Stimulated activated naive CD4-positive, alpha-beta T cell treated with Interleukin-2 at 50 U/mL for 16 hours (primary cell): ENCODE measurements at places on chromosomes 4 and X.

DNA sequence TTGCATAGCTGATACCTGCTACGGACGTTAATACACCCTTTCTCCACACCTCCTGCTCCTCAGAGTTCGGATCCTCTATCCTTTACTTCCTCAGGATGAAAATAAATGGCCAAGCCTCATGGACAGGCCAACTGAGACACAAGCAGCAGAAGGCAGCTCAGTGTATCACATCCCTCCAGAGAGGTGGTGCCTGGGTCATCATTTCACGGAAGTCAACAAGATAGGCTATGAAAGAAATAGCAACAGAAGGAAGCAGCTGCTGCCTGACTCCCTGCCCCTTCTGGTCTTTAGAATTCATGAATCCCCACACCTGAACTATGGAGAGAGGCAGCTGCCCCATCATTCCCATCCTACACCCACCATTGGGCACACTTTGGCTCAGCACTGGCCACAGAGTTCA, 267.1 kb upstream of the ETNPPL start:
- no peak for DNase-seq

DNA sequence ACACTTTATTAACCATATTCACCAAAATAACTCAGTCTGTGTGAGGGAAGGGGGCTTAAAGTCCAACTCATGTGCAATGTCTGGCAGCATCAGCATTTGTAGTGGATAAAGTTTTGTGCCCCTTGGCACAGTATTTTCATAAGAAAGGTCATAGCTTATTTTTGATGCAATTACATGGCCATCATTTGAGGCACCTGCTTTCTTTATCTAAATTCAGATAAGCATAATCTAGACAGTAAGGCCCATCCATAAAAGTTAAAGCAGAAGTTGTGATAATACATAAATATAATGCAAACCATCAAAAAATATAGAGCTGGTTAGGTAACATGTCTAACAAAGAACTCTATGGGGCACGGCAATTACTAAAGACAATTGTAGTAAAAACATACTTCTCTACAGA, 763.7 kb downstream of the DMD start:
- no peak for DNase-seq

DNA sequence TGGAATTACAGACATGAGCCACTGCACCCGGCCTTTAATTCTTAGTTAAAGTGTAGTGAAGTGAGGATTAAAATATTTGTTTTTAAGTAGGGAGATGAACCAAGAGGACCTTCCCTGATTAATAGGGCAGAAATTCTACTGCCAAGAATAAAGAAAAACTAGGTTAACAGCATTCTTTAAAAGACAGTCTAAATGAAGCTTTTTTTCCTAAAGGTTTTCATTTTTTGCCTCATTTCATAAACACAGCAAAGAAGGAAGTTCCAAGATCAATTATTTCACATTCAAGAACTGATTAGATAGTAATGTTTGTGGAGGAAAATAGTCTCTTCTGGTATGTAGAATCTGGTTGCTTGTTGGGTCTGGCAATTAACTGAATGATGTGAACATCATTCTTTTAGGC, 112.1 kb upstream of the ARSJ start:
- DNase-seq: no peak

DNA sequence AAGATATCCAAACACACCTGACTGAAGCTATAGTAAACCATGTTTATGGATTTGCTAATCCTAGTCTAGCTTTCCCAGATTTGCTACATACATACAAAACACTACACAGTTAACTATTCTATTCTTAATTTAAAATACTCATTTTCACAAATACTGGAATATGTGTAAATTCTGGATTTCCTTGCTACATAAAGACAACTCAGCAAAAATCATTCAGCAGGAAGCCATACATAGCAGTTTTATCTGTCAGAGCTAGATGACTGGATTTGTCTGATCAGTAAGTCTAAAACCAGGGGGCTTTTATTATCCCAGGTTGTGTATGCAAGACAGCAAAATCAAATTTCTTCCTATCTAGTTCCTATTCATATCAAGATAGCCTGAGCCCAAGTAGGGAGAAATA, 98.1 kb downstream of the CNOT6L start:
- no peak for DNase-seq

DNA sequence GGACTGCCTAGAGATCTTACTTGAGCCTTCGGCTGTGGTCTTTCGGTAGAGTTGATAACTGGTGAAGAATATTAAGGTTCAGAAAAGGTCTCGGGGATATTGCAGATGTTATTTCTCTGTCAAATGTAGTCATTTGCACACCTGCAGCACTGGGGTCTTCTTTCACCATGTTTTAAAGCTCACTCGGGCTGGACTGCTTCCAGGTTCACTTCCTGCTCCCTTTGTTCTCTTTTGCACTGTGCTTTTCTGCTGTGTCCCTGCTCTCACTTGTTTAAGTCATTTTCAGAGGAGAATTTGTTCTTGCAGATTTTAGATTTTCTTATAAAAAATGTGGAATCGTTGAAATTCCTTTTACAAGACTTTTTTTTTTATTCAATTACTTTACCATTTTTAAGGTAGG, 68.5 kb downstream of the BMPR1B start:
- DNase-seq: no peak

DNA sequence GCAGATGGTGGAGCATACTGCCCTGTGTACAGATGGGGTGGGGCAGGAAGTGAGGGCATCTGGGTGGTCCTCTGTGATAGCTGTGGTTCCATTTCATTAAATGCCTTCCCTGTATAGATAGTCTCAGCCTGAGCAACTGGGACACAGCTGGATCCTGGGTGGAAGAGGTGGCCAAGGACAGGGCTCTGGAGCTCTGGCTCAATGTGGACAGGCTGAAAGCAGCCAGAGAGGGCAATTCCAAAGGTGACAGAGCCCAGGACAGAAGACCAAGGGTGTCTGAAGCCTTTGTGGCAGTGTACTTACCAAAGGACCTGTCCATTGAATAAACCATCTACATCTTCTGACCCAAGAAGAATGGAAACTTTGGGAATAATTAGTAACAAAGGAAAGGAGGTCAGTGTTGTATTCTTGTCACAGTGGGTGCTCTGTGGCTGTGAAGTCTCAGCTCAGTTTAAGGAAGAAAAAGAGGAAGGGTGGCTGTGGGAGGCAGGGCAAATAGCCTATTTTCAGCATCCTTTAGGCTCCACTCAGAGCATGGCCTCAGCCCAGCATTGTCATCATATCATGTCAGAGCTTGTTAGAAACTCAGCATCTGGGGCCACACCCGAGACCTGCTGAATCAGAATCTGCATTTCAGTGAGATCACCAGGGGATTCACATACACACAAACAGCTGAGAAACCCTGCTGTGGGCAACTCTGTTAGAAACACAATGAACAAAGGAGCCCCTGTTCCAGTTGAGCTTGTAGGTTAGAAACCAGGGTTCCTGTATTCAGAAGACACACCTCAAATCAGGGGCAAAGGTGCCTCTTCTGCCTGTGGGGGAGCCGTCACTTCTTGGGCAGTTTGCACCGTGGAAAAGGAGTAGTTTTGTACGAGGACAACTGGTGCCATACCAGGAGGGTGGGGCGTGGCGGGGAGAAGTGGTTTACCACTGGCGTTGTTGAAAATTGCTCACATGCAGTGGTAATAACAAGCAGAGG, 168.6 kb downstream of the PTTG2 start:
- DNase-seq: peak; percentile 82

- DNase-seq: peak; percentile 2
Observed at GRCh38 chr4:26288355-26288909, 32.4 kb upstream of the RBPJ start.

DNA sequence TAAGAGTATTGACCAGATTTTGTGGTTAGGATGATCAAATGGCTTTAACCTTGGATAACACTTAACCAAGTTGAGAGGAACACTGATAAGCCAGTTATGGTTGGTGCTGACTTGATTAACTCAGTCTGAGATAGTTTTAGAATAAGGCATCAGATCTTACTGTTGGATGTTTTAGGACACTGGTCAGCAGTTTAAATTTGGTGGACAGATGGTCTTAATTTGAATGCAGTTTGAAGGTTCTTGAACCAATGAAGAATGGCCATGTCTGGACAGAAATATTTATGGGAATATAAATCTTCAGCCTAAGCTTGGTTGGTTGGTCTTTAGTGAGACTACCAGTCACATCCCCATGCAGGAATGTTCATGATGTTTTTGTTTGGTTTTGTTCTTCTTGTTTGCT, 2.6 kb upstream of the GIMD1 start:
- no peak for DNase-seq

- no peak for DNase-seq
Observed at GRCh38 chr4:169207436-169208089, 63.2 kb downstream of the SH3RF1 start.

- no peak for DNase-seq
Observed at GRCh38 chrX:24023972-24024669, 2.9 kb downstream of the KLHL15 start.

GRCh38 chr4:146247356-146247755, 33.0 kb downstream of the REELD1 start:
- no peak for DNase-seq

- DNase-seq: peak; percentile 7
Observed at GRCh38 chr4:99405433-99406115, 29.6 kb downstream of the ADH7 start.

- no peak for DNase-seq
Observed at GRCh38 chr4:153652051-153652784, 31.9 kb upstream of the TLR2 start.

DNA sequence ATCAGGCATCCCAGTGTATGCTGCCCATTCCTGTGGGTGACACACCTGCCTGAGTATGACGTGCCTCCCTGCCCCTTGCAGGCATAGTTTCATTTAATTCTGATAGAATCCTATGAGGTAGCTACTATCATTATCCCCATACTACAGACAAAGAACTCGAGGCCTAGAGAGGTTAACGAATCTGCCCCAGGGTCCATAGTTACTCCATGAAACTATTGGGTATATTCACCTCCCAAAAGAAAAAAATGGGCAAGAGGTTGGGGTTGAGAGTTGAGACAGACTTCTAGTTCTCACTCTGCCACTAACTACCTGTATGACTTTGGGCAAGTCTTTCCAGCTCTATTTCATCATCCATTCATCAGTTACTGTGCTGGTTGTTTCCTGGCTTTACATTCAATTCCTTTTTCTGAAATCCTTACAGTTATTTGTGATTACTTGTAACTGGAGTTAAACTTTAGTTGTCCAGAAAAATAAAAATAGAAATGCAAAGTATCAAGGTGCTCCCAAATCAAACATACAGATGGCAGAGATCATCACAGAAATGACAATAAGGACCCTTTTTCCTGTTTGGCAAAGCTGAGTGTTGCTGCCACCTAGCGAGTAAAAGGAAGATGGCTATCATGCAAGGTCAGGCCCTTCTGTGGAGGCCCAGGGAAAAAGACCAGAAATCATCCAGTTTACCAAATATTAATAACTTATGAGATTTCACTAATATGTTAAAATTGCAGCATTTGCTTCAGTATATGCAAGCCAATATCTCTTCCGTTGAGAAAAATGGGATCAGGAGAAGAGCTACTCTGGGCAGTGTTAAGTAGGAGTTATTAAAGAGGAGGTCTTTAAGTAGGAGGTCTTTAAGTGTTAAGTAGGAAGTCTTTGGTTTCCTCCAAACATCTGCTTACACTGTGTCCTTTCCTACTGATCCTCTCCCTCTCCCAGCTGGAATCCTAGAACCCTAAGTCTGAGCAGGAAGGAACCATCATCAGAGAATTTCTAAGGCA, 17.1 kb upstream of the MAP7D3 start:
- DNase-seq: peak; percentile 4

DNA sequence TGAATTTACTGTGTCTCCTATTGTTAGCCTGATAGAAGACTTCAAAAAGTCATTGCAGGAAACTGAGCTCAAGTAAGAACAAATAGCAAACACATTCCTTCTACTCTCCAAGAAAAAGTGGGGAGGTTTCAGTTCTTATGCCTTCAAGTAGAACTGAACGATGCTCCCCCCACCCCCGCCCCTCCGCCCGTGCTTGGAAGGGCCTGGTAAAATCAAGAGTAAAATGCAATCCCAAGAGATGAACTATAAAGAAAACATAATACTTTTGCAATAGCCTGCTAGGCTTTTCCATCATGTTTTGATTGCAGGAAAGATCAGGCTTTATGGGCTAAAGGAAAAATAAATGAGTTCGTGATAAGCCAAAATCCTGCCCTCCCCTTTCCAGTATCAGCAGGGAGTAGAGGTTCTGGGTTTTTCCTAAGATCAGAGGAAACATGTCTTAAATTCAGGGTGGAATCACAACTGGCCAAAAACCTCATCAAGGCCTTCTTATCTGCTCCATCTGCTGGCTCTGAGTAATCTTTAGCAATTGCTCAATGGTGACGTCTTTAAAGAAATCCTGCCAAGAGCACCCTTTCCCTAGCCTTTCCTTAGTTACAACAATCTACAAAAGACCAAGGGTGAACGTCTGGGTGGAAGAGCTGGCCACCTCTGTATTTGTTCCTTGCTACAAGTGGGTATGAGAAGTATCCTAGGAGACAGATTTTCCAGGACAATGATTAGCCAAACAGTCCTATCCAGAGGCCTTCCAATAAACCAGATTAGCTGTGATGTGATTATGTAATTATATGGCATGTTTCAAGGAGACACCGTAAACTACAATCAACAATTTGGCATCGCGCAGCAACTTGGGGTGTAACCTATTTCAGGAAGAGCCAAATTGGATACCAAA, 66.3 kb upstream of the FAM9C start:
- DNase-seq: no peak

- DNase-seq: no peak
Observed at GRCh38 chrX:9088896-9089295, 55.0 kb upstream of the FAM9B start.

DNA sequence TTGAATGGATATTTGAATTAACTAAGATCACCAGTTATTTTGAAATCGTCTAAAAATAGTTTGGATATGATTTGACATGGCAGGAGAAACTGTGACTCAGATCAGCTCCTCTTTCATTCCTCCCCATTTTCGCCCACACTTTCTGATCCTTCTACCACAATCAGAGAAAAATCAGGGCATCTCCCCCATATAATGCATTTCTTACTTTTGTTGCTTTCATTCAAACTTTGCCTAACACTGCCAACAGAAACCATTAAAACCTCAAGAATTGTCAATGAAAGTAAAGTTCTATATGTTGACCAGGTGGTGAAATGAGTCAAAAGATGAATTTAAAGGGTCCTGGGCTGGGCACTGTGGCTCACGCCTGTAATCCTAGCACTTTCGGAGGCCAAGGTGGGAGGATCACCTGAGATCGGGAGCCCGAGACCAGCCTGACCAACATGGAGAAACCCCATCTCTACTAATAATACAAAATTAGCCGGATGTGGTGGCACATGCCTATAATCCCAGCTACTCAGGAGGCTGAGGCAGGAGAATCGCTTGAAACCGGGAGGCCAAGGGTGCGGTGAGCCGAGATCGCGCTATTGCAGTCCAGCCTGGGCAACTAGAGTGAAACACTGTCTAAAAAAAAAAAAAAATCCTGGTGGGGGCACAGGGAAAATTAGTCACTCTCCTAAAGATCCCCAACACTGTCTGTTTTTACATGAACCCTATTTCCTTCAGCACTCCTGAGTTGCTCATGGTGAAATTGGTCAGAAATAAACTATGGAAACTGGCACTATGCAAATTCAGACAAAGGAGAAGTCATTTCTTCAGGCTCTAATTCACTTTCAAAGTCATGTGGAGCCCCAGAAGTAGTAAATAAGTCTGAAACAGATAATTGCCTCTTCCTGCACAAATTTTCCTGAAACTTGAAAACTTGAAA, 122.8 kb upstream of the NOCT start:
- no peak for DNase-seq

GRCh38 chr4:16027626-16028025, 56.2 kb downstream of the PROM1 start:
- no peak for DNase-seq

GRCh38 chr4:38752941-38753806, 29.6 kb downstream of the TLR10 start:
- no peak for DNase-seq
